ENCODE measurements at places on chromosomes 11 and 22.
A peak's percentile ranks its signal among the peaks of the same experiment; 100 is the strongest.

- DNase-seq: no peak
Measured at GRCh38 chr22:19513823-19514222, 10.4 kb downstream of the CLDN5 start.

DNA sequence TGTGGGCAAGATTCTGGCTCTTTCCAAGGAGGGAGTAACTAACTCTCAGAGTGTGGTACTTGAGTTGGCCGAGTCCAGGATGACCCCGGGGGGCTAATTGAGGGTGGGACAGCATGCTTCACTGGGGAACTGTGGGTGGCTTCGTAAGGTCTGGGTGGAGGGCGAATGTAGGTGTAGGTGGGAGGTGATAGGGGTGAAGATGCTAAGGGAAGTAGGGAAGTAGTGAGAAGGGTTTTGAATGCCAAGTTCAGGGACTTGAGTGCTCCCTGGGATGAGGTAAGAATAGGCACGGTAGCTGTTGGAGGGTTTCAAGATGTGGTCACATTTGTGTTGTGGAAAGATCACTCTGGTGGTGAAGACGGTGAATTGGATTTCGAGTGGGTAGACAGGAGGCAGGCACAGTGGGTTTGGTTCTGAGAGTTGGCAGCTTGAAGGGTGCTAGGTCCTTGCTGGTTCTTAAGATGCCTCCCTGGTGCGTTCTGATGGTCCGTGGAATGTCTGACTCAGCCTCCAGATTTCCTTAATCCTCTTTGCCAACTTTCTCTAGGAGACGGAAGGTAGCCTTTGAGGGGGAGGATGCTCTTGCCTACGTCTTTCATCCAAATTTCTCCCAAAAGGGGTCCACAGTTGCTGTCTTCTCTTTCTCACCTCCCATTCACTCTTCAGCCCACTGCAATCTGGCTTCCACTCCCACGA, 2.5 kb upstream of the DNAL4 start:
- no peak for DNase-seq

DNA sequence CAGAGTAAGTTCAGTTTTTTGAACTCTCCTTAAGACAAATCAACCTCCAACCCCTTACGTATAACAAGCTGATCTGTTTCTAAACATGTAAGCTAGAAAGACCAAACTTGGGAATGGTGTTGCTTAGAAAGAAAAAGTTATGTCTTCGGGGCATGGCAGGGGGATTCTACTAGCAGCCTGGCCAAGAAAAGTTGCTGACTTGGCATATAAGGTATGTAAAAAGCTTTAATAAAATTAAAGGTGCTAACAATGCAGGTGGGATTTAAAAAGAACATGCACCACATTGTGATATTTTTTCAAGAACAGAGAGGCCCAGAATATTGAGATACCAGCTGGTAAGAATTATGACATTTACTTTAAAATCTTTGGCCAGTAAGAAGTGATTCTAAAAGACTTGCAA, 411.4 kb upstream of the CCDC90B start:
- DNase-seq: no peak

- peak; percentile 28 for DNase-seq
Measured at GRCh38 chr11:128694618-128695481, 978 bp downstream of the FLI1 start.

DNA sequence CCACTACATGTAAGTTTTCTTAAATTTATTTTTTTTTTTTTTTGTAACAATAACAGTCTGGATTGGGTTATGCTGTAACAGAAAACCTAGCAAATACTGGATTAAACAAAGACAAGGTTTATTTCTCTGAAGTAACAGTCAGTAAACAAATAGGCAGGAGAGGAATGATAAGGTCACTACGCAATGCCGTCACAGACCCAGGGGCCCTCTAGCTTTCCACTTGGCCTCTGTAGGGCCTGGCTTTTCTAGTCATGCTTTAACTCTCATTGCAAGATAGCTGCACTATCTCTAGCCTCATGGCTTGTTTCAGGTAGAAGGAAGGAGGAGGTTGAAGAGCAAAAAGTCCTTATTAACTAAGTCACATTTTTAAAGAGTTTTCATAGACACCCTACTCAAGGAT, 6.5 kb downstream of the OR10A6 start:
- DNase-seq: no peak

GRCh38 chr22:29079218-29079901, 6.5 kb downstream of the KREMEN1 start:
- DNase-seq: no peak

- no peak for DNase-seq
Measured at GRCh38 chr11:133830931-133831907, 14.1 kb downstream of the SPATA19 start.

DNA sequence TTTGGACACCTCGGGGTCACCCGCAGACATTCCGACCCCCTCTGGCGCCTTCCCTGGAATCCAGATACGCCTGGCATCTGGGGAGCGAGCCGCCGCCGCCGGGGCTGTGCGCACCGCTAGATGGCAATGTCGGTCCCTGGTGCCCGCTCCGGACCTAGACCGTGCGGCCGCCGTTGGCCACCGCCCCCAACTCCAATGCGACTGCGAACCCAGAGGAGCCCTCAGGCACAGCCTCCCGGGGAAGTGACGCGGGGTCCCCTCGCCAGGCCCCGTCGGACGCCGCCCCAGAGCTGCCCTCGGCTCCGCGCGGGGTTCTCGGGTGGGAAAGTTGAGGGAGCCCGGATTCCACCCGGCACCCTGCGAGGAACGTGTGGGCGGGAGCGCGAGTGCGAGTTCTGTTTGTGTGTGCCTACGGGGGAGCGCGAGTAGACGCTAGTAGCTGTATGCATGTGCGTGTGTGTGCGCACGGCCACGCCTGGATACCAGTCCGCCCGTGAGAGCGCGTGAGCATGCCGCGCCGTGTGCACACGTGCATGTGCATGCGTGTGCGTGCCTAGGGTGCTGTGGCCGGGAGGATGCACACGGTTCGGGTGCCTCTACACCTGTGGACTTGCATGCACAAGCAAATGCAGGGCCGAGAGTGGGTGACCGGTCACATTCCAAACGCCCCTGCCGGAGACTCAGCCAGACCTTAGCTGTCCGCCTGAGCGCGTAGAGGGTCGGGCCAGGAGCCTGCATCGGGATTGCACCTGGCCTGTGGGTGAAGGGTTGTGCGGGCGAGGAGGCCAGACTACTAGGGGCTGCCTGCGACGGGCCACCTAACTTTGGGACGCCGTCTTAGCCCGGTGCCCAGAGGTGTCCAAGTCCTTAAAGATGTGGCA, 1.9 kb downstream of the CHRM4 start:
- peak; percentile 34 for DNase-seq

- DNase-seq: no peak
Measured at GRCh38 chr11:65633390-65634108, 4.4 kb upstream of the SIPA1 start.

- no peak for DNase-seq
Measured at GRCh38 chr11:40129266-40129665, 1330.2 kb downstream of the LRRC4C start.

DNA sequence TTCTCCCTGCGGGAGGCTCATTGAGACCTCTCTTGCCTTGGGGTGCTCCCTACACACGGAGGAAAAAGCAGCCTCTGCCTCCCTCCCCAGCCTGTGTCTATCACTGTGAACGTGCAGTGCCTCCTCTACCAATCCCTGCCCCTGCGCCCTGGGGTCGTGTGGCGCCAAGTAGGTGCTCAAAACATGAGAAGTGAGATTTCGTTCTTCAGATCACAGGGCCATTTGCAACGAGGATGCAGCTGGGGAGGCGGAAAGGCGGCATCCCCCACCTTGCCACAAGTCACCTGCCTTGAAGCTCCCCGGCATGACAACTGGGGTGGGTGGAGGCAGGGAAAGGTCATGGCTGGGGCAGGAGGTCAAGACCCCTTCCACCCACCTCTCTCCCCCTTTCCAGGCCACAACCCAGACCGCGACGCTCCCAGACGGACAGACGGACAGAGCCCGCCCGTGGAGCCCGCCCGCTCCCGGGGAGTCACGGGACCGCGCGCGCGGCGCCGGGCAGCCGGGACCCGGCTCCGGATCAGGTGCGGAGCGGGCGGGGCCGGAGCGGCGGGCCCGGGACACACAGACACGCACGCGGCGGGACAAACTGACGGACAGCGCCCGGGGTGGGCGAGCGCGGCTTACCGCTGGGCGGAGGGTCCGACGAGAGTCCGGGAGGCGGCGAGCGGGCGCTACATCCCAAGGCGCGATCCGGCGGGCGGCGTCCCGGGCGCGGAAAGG, 485 bp downstream of the KCNJ4 start:
- DNase-seq: no peak

GRCh38 chr11:35139722-35140282, 831 bp downstream of the CD44 start:
- no peak for DNase-seq

- no peak for DNase-seq
Measured at GRCh38 chr11:121246021-121246768, 46.4 kb upstream of the SC5D start.

GRCh38 chr11:45879803-45880686, 5.4 kb upstream of the MAPK8IP1 start:
- DNase-seq: no peak

DNA sequence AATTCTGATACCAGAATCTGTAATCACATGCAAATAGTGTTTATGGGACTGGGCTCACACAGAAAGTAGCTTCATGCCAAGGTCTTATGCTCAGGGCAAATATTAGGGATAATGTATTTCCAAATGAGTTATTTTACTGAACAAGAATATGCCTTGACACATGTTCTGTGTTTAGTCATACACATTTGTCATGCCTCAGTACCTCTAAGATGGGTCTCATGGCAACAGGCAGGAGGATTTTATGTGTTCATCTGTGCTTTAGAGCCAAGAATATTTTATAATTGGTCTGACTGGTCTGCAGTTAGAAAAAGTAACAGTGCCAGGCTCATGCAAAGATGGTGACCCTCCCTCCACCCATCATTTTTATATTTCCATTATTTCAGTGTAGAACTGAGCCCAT, 49.1 kb downstream of the JAM3 start:
- DNase-seq: no peak

DNA sequence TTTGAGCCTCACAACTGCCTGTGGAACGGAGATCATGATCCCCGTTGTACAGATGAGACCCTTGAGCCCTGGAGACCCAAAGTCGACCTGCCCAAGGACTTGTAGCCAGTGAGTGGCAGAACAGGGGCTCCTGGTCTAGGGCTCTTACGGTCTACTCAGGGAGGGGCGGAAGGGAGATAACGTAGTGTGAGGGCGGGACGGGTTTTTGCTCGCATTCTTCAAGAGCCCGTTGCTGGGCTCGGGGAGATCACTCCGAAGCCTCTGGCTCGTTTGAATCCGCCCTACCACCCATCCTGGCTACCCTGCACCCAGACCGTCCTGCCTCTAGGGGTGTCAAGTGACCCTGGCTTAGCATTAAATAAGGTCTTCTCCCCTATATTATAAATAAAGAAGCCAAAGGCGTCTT, 639 bp downstream of the CRY2 start:
- peak; percentile 2 for DNase-seq

GRCh38 chr22:46124383-46125144, 25.8 kb upstream of the PPARA start:
- DNase-seq: no peak

DNA sequence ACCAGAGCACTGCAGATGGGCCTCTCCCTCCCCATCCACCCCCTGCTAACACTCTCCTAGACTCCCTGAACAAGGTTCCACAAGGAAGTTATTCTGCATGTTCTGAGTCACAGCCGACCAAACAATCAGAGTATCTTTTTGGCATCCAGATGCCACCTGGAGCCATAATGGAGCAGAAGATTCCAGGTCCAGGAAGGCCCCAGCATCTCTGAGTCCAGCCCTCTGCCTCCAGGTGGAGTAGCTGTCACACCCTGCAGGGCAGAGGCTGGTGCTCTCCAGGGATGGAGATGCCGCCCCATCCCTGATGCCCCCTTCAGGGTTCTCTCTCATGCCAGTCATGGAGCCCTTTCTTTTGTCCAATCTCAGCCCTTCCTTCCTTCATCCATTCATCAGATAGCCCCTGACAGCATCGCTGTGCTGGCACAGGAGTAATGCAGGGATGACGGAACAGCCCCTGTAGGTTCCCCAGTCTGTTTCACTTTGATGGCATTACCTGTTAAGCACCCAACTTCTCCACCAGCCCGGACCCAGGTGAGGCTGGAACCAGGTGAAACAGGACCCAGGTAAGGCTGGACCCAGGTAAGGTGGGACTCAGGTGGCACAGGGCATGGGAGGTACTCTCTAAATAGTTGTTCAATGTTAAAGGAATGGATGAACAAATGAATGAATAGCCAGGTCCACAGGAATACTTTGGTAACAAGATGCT, 20.1 kb upstream of the TSKU start:
- no peak for DNase-seq

- DNase-seq: no peak
Measured at GRCh38 chr22:17387356-17387755, 18.1 kb downstream of the CECR2 start.

DNA sequence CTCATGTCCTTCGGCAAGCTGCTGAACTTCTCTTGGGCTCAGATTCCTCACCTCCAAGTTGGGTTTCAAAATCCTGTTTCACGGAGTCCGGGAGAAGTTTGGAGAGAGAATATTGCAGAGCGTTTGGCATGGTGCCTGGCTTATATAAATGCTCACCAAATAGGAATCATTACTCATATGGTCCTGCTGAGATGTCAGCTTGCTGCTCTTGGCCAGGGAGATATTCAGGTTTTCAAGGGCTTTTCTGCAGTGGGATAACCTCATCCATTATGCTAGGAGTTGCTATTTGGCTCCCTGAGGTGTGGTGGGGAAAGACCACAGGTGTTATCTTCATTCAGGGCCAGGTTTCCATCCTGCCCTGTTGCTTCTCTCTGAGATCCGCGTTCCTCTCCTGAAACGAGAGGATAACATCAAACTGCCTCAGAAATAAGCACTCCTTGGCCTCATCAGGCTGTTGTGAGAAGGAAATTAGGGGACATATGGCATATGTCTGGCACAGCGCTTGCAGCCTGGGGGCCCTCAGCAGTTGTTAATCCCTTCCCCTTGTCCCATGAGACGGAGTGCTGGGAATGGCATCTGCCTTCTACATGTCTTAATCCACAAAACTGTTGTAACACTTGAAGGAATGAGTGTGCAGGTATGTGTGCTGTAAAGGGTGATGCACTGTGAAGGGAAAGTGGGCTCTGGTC, 29.9 kb upstream of the ACER3 start:
- DNase-seq: no peak

- DNase-seq: no peak
Measured at GRCh38 chr11:63623513-63624140, 9.4 kb upstream of the PLAAT3 start.

DNA sequence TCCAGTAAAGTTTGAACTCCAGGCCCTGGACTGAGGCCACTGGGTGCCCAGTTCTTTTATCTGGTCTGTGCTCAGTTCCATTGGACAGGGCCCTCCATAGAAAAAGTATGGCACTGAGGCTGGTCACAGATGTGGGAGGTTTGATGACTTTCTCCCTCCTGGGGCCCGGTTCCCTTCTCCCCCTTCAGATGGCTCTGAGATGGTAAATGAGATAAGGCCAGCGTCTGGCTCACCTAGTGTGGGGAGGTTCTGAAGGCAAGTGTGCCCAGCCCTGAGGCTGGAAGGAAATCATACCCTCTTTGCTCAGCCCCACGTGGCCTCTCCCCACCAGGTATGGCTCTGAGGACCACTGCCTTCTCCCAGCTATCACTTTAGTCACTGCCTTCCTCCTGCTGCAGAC, 1.5 kb upstream of the CLDN5 start:
- no peak for DNase-seq

All from stimulated activated CD4-positive, alpha-beta T cell treated with anti-CD3 and anti-CD28 coated beads, Interleukin-1b, Interleukin-23, amount 100 ng/mL, for 24 hours (primary cell).